ENCODE measurements at places on chromosomes 2 and 18. TPM values are rescaled to one million over a fixed set of nuclear protein-coding genes. Genes with fewer than 3 reads are reported as not detected.

XDH gene
- total RNA-seq: not detected

CREB1 gene
- 87.6 TPM for total RNA-seq

RNF144A gene
- 87.0 TPM for total RNA-seq

CXCR1 gene
- total RNA-seq: 0.53 TPM

PLA2R1 gene
- total RNA-seq: not detected

OR6B2 gene
- not detected for total RNA-seq

CCDC150 gene
- 17.3 TPM for total RNA-seq

DNA sequence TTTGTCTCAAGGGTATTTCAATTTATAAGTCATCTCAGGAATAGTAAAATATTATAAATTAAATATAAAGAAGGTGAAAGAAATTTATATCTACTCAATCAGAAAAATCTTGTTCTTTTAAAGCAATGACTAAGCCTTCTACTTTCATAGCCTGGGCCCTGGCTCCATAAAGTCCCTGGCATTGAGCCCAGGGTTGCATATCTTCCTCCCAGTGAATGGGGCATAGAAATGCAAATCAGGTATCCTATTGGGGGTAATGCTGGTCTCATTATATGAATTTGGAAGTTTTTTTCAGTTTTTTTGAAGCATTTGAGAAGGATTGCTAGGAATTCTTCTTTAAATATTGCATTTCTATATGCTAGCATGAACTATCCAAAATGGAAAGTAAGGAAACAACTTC is 73.9 kb upstream of the MC2R start:
- no peak for DNase-seq

DNA sequence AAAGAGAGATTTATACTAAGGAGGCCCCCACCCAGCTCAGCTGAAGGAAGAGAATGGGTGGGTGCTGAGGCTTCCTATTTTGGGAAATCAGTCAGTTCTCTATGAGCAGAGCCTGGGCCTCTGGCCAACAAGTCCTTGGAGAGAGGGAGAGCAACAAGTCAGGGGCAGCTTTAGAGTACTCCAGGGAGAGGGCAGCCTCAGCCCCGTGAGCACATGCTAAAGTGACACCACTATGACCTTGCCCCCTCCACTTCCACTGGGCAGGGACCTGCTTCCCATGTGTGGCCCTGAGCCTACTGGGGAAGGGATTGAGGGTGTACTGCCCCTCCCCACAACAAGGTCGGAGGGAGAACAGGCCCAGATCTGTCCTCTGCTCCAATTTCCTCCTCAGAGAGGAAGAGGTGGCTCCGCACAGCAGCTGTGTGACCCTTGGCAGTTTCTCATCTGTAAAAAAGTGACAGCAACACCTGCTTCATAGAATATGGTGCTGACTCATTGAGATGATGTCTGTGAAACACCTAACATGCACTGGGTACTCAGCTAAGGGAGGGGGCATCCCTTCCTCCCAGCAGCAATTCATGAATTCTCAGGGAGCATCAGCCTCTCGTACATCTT is 72.9 kb downstream of the CLHC1 start:
- DNase-seq: no peak

- DNase-seq: no peak
Measured at GRCh38 chr18:57433934-57434535, 1.1 kb upstream of the ONECUT2 start.

DNA sequence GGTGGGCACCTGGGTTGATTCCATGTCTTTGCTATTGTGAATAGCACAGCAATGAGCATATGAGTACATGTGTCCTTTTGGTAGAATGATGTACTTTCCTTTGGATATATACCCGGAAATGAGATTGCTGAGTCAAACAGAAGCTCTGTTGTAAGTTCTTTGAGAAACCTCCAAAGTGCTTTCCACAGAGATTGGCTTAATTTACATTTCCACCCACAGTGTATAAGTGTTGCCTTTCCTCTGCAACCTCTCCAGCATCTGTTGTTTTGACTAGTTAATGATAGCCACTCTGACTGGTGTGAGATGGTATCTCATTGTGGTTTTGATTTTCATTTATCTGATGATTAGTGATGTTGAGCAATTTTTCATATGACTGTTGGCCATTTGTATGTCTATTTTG is 194.8 kb downstream of the ZNF804A start:
- DNase-seq: no peak

DNA sequence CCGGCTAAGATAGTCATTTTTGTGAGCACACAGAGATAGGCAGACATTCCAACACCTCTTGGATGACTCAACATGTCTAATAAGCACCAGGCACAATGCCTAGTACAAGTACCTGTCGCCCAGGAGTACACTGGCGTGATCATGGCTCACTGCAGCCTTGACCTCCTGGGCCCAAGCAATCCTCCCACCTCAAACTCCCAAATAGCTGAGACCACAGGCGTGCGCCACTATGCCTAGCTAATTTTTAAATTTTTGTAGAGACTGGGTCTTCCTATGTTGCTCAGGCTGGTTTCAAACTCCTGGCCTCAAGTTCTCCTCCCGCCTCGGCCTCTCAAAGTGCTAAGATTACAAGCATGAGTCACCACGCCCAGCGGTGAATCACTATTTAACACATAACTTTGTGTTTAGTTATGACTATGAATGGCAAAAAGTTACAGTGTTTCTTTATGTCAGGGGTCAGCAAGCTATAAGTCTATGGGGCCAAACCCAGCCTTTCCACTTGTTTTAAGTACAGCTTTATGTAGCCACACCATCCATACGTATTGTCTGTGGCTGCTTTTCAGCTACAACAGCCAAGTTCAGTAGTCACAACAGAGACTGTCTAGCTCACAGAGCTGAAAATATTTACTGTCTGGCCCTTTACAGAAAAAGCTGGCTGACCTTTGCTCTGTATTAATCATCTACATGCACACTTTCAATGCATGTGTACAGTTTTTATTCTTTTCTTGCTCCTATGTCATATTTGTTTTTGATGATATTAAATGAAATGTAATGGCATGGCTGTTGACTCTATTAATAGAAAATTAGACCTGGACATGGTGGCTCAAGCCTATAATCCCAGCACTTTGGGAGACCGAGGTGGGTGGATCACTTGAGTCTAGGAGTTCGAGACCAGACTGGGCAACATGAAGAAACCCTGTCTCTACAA is 18.7 kb downstream of the ORC2 start:
- DNase-seq: peak; percentile 30

GRCh38 chr2:111166115-111166514 is 45.4 kb downstream of the BCL2L11 start:
- DNase-seq: no peak

- peak; percentile 80 for DNase-seq
Measured at GRCh38 chr2:7567646-7568045, 650.4 kb downstream of the RNF144A start.

- DNase-seq: no peak
Measured at GRCh38 chr2:239597216-239597615, 196.4 kb upstream of the HDAC4 start.

DNA sequence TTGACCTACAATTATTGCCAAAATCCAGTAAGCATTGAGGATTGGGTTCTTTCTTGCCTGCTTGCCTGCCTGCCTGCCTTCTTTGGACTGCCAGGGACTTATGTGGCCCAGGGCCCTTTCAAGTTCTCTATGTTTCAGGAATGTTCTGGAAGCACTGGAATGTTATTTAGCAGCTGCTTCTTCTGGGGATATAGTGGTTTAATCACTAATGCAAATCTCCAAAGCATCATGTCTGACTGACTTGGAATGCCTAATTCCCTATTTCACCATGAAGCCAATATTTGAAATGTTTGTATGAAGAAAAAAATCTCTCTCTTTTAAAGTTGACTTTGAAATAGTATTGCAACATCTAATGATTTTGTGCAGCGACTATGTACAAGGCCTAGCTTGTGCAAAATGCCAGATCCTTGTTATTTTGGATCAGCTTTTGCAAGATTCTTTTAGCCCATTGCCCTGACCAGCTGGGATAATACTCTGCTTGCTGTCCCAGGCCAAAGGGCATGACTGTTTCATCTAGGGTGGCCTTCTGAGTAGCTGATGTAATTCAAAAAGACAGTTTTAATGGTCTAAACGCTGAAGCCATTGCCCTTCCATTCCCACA is 204.6 kb downstream of the RND3 start:
- DNase-seq: no peak

GRCh38 chr18:25189391-25190185 is 162.4 kb downstream of the ZNF521 start:
- no peak for DNase-seq

DNA sequence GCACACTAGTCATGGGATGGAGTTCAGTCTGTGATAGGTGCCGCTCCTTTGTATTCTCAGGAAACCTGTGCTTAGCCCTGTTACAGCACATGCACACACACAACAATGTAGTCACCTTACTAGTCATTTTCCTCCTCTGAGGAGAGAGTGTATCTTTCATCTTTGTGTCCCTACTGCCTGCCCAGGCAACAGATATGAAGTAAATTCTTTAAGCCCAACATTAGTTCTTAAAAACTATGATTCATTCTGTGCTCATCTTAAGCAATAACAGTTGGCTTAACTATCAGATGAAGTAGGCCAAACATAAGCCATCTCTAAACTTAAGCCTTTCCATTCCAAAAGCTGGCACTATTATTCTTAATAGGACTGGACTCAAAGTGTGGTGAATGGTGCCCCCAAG is 186.5 kb downstream of the LNPK start:
- no peak for DNase-seq

Measured in activated CD8-positive, alpha-beta T cell treated with anti-CD3 and anti-CD28 coated beads, Interleukin-2, amount 10 ng/mL, durations not matched to agents 7 days and 5 days (primary cell).